ENCODE measurements at places on chromosomes 3 and 15.
A peak's percentile ranks its signal among the peaks of the same experiment; 100 is the strongest.

GRCh38 chr15:97224191-97224641 is 736.3 kb upstream of the ARRDC4 start:
- DNase-seq: no peak

DNA sequence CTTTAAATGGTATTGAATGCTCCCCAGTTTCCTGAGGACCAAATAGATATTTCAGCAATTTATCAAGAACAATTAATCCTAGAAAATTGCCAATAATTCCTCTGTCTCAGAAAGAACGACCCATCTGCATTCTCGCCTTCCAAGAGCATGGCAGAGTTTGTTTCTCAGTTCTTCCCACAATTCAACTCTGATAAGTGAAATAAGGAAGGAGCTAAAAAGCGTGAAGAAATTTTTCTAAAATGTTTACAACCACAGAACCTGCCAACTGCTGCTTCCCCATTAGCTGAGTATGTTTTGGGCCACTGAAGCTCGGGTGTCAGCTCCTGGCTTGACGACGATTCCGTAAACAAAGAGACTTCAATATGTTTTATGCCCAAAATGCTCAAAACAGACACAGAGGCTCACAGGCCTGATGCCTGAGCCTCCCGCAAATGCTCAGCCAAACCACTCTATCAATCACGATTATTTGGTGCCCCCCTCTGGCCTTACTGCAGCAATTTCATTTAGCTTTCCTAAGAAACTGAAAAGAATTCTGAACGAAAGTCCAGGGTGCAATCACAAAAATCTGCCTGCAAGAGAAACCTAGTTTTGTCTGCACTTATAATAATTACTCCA is 259.2 kb upstream of the CCDC54 start:
- DNase-seq: no peak

GRCh38 chr3:20317616-20318015 is 131.6 kb upstream of the SGO1 start:
- no peak for DNase-seq

DNA sequence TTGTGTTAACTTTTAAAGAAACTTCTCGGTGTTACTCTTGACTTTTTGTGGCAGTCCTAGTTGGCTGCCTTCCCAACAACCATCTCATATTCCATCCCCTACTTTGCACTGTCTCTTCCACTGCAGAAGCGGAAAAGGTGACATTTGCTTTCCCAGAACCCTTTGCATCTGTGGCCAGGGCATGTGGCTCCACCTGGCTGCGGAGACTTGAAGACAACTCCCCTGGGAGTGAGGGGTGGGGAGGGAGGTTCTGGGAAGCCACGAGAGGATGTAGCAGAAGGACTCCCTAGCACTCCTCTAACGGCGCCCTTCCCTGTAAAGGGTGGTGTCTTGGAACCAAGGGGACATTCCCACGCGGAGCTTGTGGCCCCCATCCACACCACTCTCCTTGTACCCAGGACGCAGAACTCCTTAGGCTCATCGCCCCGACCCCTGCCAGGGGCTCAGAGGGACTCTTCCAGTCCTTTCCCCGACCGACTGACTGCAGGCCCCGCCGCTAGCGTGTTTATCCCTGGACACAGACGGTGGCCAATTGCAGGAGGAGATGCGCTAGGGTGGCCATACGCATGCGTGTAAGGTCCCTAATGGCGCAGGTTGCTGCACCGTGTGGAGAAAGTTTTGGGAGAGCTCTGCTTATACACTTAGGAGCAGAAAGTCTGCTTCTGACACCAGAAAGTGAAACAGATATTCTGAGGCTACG is 33.2 kb upstream of the SECISBP2L start:
- DNase-seq: no peak

GRCh38 chr3:38067508-38068233 is 28.7 kb downstream of the DLEC1 start:
- DNase-seq: no peak

DNA sequence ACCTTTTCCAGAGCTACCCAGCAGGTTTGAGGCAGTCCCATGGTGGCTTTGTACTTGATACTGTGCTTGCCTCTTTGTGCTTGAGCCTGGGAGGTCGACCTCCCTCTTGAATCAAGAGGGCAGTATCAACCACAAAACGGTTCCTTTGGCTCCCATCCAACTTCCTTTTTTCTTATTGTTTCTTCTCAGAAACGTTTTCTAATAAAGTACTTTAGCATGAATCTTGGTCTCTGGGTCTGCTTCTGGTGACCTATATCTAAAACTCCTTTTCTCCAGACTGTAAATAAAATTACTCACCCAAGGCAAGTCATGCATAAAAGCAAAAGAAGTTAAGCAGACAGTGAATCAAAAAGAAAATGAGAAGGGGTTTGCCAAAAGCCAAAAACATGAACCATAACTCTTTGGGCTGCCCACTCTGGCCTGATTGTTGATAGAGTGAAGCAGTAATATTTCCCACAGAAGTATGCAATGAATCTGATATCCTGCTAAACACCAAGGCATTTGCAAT is 112.2 kb upstream of the SLC4A7 start:
- peak; percentile 24 for DNase-seq

DNA sequence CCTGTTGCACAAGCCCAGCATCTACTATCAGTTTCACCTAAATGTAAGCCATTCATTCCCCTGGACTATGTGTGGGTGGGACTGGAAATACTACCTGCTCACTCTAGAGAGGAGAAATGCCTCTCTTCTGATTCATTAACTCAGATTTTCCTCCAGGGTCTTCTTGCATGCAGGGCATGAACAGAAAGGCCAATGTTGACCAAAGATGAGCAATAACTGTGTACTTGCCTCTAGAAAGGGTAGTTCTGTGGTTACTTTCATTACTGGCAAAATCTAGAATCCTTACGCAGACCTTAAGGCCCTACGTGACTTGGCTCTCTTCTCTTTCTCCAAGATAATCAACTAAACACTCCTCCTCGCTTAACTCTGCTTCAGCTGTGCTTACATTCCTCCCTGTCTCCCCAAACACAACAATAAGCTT is 81.4 kb upstream of the PSMD6 start:
- DNase-seq: no peak

DNA sequence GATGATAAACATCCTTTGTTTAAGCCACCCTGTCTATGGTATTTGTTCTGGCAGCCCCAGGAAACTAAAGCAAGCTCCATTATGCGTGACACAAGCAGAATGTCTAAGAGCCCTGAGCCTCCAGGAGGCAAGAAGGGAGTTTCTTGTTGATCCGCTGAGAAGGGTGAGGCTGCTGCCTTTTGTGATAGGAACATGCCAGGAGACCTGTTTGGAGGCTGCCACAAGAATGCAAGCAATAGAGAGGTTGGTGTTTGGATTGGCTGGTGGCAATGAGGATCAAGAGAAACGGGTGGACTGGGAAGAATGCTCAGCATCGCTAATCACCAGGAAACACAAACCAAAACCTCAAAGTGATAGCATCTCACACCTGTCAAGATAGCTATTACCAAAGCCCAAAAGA is 104.8 kb downstream of the ASB7 start:
- DNase-seq: no peak

- no peak for DNase-seq
Observed at GRCh38 chr15:67119238-67119846, 53.9 kb downstream of the SMAD3 start.

- no peak for DNase-seq
Observed at GRCh38 chr3:7682822-7683229, 818.8 kb upstream of the LMCD1 start.

DNA sequence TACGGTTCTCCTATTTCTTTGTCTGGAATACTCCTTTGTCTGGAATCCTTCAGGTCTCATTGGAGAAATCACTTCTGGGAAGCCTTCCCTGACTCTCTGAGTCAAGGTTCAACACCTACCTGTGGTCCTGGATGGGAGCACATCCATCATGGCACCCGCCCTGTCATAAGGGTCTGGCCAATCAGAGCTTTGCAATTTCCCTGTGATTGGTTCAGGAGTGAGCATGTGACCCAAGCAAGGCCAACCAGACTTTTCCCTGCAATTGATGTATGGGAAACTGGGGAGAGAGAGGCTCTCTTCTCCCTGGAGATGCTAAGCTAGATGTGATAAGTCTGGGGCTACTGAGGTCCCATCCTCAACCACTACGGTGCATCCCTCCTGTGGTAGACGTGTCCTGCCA is 8.1 kb downstream of the FAM3D start:
- DNase-seq: no peak

- DNase-seq: no peak
Observed at GRCh38 chr15:49860101-49860500, 239.3 kb downstream of the DTWD1 start.

DNA sequence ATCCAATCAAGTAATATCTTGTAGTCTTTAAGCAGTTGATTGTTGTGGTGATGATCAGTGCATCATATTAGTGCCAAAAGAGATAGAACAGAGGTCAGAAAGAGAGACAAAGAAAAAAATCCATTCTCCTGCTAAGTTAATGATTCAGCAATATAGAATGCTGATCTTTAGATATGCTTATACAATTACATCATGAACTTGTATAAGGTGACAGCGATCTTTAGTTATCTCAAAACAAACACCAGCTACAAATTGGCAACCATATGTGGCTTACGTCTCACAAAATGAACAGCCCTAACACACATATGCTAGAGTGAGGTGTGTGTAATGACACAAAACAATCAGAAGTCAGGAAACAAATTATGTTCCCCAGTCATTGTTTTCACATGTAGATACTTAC is 12.5 kb downstream of the LSAMP start:
- no peak for DNase-seq

DNA sequence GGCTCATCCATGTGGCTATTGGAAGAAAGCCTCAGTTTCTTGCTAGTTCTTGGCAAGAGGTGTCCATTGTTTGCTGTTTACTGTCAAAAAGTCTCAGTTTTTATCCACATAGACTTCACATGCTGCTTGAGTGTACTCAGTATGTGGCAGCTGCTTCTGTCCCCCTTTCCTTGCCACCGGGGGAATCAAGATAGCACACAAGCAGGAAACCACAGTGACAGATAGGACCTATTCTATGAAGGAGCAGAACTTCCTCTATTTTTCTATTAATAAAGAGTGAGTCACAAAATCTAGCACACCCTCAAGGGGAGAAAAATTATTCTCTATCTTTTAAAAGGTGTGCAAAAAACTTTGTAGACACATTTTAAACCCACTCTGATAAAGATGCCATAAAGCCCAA is 121.4 kb upstream of the GMNC start:
- no peak for DNase-seq

DNA sequence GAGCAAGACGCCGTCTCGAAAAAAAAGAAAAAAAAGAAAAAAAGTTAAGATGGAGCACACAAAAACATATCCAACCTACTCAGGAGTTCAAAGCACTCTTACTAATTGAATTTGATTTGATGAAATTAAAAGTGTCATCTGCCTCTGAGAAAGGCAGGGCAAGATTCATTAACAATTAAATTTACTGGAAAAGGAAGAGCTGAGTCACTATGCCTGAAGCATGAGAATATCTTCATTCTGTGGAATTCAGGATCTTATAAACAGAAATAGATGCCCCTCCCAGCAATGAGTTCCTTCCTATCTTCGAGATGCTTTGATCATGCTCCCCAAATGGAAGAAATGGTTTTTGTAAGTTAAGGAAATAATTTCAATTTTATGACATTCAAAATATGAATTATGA is 61.0 kb upstream of the ST3GAL6 start:
- no peak for DNase-seq

DNA sequence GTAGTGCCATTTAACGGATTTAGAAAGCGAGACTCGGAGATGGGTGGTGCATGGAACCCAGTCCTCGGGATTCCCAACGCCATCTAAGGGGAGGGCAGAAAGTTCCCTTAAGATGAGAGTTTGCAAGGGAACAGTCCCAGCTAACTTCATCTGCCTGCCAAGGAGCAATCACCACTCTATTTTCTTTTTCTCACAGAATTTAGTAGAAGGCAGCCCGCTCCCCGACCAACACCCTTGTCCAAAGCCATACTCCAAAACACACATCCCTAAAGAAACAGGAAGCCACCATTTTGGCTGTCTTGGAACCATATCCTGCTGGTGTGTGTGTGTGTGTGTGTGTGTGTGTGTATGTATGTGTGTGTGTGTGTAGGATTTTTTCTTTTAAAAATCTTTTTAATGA is 7.1 kb upstream of the FGD5 start:
- DNase-seq: no peak

- DNase-seq: no peak
Observed at GRCh38 chr15:76071806-76072205, 12.0 kb downstream of the TMEM266 start.

DNA sequence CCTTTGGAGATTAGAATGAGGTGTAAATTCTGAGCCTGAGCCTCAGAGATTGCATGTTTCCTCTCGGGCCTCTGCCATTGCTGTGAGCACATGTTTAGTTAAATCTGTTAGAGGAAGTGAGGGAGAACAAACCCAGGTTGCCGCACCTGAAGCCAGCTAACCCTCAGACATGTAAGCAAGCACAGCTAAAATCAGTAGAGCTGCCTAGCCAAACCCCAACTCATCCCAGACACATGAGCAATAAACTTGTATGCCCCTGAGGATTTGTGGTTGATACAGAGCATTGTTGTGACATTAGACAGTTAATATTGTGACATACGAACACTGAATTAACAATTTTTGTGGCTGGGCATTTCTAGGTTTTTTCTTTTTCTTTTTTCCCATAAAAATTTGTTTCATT is 41.9 kb downstream of the NMD3 start:
- DNase-seq: no peak

DNA sequence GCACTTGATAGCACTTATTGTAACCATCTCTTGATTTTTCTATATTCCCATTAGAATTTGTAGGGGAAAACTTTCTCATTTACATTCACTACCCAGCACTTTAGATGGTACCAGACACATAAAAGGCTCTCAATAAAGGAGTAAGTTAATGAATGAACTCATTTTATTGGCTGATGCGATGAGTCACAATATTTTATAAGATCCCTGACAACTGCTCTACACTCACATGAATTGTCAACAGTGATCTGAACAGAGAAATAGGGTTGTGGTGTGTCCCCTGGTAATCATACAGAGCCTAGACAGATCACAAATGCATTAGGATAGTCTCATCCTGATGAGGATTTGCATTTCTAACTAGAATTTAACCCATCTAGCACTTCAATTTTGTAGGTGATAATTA is 567.6 kb upstream of the ARPP21 start:
- no peak for DNase-seq

DNA sequence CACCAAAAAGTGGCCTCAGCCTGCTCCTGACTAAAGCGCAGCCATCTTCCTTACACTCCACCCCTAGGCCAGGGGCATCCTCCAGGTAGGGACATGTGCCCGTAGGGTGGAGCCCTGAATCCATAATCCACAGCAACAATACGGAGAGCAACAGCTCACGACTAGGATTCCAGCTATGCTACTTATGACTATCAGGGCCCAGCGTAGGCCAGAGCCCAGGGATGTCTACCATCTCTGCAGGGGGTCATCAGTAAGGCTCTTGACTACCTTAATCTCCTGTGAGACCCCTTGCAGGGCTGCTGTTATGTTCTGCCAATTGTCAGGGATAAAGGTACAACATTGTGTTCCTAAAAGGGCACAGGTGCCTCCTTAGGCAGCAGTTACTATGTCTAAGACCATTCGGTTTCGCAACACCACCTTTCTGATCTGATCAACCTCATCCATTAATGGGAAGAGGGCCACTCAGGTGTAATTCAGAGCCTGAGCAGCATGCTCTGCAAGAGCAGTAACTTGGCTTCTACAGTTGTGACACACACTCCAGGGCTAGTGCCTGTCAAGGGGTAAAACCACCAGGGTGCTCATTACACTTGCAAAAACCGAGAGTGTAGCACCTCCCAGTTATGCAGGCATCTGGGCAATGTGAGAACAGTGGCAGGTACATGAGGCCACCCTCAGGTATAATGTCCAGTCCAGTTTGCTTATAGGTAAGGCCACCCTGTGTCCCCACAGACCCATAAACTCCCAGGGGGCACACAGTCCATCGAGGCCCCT is 11.0 kb downstream of the CCRL2 start:
- DNase-seq: no peak
